Activated T-helper 1 cell treated with anti-CD3 and anti-CD28 coated beads, Interleukin-12 subunit alpha, Interleukin-12 subunit beta, Interleukin-2, Interleukin-4 antibody, amounts not matched to agents 30 ng/mL and 10 ng/mL and 1 ng/mL, durations not matched to agents 14 hours and 24 hours and 36 hours (primary cell): ENCODE measurements at places on chromosomes 2 and 18.
A peak's percentile ranks its signal among the peaks of the same experiment; 100 is the strongest.

DNA sequence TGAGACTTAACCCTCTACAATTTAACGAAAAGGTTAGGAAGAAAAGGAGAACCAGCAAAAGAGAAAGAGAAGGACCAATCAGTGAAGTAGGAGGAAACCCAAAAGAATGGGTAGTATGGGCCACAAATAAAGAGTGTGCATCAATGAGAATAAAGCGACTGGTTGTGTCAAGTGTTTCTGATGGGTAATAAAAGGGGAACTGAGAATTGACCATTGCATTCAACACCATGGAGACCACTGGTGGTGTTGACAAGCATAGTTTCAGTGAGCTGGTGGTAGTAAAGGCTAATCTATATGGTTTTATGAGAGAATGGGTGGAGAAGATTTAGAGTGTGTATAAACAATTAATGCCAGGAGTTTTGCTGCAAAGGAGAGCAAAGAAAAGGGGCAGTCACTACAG lies 75.4 kb downstream of the CSRNP3 start:
- no peak for DNase-seq

DNA sequence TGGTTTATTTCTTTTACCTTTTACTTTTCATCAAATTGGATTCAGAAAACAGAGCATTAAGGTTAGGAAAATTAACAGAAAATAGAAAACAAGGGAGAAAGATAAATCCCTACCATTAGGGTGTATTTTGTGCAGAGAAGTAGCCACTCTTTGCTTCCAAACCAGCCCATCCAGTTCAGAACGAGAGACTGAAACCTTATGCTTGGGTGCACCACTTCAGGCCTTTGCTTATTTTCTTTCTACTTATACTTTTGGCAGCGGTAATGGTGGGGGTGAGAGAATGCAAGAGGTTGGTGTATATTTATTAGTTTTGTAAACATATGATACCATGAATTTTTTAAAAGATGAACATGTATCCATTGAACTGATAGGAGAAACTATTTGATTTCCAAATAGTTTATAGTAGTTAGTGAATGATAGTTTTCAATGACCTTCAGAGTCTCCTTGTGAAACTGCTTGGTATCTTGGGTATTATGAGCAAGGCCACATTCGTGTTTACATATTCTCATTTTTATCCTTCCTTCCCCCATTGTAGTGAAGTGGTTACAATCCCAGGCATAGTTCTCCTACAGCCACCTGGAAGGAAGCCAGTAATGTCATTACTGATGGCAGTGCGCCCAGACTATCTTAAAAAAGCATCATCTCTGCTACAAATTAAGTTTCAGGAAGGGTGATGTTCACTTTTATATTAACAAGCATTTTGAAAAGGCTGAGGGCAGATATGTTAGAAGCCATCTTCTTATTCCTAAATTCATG lies 60.8 kb downstream of the MFSD6 start:
- no peak for DNase-seq

DNA sequence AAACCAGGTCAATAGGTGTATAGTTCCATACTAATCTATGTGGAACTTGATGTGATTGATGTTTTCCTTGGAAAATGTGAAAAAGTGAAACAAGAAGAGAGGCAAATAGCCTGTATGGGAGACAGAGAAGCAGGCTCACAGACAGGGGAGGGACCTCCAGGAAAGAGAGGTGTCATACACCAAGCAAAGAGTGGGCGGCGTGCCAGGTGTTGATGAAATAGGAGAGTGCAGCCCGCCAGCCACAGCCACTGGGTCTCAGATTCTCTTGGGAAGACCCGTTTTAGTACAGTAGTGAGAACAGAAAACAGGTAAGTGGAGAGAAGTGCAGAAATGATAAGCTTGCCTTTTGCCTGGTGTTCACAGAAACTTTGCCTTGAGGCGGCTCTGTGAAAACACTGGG lies 301.9 kb downstream of the ZNF407 start:
- no peak for DNase-seq

DNA sequence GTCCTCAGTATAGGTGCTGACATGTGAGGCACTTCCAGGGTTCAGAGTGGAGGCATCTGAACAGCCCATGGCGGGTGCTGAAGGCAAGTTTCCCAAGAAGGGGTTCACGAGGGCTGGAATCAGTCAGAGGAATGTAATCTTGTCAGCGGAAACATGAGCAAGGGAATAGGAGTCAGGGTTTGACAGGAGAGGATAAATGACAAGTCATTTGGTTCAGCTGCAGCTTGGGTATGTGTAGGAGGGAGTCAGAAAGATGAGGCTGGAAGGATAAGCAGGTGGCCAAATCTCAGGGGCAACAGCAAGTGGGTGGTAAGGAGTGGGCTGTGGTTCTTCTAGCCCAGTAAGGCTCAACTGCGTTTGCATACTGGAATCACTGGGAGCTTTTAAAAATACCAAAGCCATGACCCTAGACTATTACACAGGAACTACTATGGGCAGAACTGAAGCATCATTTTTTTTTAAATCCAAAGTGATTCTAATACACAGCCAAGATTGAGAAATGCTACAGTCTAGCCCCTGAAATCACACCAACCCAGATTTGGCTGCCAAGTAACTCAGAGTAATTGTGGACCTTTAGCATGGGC lies 41.8 kb upstream of the NAB1 start:
- DNase-seq: no peak

DNA sequence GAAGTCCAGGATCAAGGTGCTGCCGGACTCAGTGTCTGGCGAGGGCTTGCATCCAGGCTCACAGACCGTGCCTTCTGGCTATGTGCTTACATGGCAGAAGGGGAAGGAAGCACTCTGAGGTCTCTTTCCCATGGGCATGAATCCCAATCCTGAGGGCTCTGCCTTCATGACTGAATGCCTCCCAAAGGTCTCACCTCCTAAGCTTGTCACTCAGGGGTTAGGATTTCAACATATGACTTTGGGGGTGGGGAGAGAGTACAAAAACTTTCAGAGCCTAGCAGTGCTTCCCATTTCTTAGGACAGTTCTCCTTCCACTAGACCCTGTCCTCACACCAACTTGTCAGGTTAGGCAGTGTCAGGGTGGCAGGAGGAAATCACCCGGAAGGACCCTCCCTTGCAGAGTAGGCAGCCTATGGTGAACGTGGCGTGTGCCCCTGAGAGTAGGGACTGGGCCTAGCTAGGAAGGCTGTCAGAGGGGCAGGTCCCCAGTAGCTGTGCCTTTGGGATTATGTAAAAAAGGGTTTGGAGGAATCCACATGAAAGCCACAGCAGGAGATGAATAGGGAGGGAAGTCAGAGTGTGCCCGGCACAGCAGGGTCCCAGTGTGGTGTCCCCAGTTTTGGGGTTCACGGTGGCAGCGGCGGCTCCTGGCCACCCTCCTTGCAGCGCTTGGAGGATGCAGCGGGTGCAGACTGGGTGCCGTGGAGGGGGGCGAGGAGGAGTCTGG lies 233.3 kb downstream of the LDLRAD4 start:
- DNase-seq: no peak

GRCh38 chr18:45350404-45351156 lies 264.7 kb upstream of the SLC14A2 start:
- DNase-seq: no peak

DNA sequence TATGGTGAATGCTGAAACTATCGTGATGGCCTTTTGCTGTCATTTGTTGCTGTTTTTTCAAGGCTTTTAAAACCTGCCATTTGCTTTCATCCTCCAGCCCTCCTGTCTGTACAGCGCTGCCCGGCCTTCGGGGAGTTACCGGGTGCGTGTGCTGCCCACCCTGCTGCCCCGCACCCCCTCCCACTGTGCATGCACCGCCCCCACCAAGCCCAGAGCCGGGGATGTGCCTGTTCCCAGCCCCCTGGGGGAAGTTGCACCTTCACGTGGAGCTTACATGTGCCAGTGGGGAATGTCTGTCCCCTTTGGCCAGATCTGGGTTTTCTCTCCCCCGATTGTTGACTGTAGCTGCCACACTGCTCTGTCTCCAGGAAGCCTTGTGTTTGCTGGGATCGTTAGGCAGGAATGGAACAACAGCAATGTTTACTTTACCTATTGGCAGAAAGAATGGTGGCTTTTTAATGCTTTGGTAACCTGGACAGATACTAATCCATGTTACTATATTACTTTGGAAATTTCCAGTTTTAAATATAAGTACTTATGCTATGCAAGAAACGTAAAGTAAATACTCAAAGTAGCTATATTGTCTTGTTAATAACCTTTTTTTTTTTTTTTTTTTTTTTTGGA lies 64.8 kb upstream of the RBM44 start:
- DNase-seq: no peak

- DNase-seq: no peak
Measured at GRCh38 chr2:80037310-80037709, 267.2 kb downstream of the LRRTM1 start.

DNA sequence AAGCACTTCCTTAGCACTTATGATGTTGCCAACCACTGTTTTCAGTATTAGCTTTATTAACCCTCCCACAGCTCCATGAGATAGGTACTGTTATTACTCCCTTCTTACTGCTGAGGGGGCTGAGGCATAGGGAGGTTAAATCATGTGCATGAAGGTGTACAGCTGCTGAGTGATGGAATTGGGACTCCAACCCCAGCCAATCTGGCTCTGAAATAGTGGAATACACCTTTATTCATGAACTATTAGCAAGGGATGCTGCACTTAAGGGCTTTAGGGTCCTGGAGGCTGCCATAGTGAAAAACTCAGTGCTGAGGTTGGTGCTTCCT lies 19.2 kb downstream of the SMARCAL1 start:
- DNase-seq: no peak

GRCh38 chr2:24123195-24123921 lies at the start of the genes FAM228B and PFN4:
FAM228B (plus strand) TSS chr2:24123469; CDS start chr2:24124362, 893 bp downstream.
PFN4 (minus strand) TSS chr2:24123334; CDS start chr2:24122535, 799 bp downstream.
- DNase-seq: peak; percentile 66

GRCh38 chr2:85663594-85664565 lies 4.1 kb downstream of the SFTPB start:
- no peak for DNase-seq

DNA sequence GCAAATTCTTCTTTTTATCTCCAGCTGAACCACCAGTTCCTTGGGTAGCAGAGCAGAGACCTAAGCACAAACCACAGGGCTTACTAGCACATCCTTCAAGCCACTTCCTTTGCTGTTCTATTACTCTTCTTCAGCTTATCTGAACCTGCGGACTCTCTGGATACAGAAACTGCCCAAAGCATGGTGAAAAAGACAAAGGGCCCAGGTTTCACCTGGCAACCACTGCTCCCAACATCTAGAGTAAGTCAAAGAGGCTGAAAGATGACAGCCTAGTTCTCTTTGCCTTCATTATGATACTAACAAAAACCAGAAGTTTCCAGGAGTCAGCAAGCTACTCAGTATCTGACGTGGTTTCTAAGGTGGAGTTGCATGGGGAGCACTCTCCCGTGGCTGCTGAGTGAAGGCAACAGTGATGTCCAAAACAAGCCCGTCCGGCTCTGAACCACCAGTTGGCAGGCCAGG lies 43.4 kb downstream of the KANSL3 start:
- peak; percentile 38 for DNase-seq

DNA sequence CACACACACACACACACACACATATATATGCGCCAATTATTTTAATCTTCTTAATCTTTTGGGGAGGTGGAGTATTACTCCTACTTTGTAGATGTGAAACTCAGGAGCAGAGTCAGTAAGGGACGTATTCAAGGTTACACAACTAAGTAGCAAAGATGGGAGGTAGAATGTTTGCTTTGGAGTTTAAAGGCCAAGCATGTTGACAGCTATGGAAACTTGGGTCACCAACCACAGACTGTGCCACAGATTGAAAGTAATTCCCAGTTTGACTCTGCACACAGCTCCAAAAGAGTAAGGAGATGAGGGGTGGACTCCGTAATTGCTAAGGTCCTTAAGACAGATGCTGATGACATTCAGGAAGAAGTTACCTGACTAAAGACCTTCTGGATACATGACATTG lies 124.8 kb upstream of the ITGB6 start:
- no peak for DNase-seq

GRCh38 chr2:170409164-170409535 lies 231.2 kb downstream of the MYO3B start:
- peak; percentile 52 for DNase-seq

- no peak for DNase-seq
Measured at GRCh38 chr18:76967721-76968472, 145.5 kb downstream of the ZNF236 start.

- no peak for DNase-seq
Measured at GRCh38 chr2:174678395-174678794, 80.8 kb upstream of the WIPF1 start.

- DNase-seq: no peak
Measured at GRCh38 chr2:202605174-202605573, 29.6 kb upstream of the FAM117B start.

- DNase-seq: no peak
Measured at GRCh38 chr2:128404709-128405466, 86.2 kb upstream of the HS6ST1 start.

DNA sequence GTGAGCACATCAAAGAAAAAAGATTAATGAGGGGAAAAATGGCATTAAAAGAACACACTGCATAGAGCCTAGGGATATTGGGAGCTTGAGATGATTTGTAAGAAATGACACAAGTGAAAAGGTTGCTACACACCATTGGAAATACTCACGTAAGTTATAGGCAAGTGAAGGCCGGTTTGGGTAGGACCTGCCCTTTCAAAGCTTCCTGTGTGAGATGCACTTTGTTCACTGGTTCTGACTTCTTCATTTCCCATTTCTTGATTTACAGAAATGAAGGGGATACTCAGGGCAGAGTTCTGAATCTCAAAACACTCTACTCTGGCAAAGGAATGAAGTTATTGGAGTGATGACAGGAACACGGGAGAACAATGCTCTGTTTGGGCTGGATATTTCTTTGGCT lies at the start of gene IL18RAP:
Gene IL18RAP, plus strand, starts transcription at position 251 of the 400 bp plus-strand sequence. Its CDS starts 118 bp downstream, at position 369.
- DNase-seq: no peak

DNA sequence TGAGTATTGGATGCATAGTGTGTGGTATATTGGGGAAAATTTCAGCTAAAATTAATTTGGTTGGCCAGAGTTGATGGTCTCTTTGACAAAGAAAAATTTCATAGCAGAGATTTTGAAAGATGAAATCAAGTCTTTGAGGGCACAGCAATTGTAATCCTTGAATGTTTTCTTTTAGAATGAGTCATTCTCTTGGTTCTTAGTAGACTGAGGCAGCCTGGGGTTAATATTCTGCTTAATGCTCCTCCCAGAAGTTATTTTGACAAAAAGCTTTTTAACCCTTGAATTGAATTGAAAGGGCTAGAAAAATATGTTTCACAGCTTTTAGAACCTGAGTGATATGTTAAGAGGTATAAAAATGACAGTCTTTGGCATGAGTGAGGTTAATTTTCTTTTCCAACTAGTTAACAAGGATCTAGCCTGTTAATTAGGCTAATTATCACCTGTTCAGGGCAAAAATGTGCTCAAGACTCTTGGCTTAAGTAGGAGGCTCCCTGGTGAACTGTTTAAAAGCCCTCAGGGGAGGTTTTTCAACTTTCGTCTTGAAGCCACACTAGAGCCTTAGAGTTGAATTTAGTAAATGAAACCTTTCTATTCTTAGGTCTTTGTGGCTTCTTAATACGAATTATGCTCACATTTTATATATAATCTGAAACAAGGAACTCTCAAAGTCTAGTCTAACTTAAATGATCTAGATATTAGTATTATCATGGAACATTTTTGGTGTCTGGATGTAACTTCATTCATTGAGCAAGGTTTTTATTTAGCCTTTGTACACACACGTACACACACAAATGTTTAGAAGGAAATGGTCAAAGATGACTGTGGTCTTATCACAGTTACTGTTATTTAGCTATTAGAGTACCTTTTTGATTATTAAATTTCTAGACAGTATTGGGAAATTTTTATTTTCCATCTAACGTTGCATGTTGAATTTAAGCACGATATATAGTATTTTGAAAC lies 272.5 kb downstream of the ZNF407 start:
- DNase-seq: no peak
